Effector CD4-positive, alpha-beta T cell (primary cell): ENCODE measurements at places on chromosomes 5 and 9.

DNA sequence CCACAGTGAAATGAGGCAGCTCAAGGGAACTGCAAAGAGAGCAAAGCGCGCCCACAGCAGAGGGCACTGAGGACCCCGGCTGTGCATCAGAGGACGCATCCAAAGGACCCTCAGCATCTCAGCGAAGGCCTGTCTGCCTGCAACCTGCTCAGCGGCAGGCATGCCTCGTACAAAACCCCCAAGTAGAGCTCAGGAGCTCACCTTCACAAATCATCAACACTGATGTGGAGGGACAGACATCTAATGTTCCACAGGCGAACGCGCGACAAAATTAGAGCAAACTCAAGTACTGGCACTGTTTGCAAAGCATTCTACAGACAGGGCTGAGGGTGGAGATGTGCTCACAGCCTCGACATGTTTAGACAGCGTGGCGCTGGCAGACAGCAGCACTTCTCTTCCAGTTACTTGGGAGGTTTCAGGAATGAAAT is 81.0 kb downstream of the DCP2 start:
- DNase-seq: no peak

DNA sequence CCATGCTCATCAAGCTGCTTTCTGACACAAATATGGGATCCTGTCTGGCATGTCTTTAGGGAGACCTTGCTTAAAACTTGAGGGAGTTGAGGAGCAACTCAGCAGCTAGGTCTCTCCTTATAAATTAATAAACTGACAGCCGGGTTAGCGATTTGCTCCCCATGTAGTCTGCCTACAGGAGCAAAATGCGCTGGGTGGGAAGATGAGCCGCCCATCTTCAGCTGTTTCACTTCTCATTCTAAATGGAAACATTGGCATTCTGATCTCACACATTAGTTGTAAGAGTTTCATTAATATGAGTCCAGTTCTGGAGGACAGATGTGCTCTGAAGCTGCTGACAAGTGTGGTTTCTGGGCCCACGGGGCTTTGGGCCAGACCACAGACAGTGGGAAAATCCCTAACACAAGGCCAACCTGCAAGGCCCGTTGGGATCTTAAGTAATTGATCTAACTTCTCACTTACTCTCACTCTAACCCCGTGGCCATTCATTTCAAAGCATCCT is 197.0 kb downstream of the MCTP1 start:
- DNase-seq: no peak

DNA sequence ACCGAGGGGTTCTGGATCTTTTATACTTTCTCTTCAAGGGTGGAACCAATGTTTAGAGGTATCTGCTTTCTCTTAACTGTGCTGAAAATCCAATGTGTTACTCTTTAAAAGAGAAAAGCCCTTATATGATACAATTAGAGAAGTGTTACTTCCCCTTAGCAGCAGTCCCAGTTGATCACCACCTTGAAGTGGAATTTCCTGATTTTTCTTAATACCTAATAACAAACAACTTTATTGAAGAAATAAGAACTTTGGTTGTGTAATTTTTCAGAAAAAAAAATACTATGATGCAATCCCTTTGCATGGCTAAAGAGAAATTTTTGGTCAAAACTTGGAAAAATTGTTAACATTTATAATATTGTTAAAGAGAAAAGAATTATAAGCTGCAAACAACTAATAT is 24.7 kb downstream of the SLC1A3 start:
- DNase-seq: no peak

GRCh38 chr5:82349652-82350051 is 71.5 kb upstream of the RPS23 start:
- DNase-seq: peak; percentile 10

GRCh38 chr5:67512758-67513157 is 316.2 kb upstream of the CD180 start:
- DNase-seq: no peak

- no peak for DNase-seq
Observed at GRCh38 chr5:10331341-10331796, 22.1 kb upstream of the MARCHF6 start.

DNA sequence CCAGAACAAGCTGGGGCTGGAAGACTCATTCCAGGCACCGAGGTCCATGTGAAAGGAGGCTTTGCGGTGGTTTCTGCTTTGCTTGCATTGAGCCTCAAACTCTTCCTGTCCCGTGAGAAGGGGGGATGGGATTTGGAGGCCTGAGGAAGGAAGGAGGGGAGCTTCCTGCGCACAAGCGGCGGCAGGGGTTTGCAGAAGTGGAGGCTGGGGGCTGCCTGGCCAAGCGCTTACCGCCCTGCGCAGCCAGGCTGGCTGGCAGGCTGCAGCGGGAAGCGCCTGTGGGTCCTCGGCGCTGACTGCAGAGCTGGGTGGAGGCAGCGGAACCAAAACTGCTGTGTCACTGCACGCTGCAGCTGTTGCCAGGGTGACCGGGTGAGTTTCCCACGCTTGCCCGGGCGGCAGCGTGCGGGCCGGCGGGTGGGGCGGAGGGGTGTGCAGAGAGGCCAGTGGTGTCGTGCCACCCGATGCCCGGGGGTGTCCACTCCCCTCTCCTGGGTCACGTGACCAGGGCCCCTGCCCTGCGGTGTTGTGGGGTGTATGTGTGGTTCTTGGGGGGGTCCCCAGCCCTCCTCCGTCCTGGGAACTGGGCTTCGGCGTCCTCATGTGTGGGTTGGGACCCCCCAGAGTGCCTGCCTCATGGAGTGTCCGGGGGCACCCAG is 81.0 kb downstream of the RXRA start:
- peak; percentile 59 for DNase-seq

DNA sequence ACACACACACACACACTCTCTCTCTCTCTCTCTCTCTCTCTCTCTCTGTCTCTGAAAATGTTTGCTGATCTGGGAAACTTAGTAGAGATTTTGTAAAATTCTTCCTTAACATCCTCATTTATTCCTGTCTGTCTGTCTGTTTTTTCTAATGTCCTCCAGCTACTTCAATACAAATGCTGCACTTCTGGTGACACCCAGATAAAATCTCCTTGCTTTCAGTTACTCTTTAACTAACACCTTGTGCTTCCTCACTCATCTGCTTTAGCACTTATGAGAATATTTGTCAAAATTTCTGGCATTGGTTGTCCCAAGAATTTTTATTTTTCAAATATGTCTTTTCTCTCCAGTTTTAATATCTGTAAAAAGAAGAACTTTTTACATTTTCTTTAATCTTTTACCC is 35.0 kb upstream of the ARRDC3 start:
- DNase-seq: no peak

- DNase-seq: no peak
Observed at GRCh38 chr5:15683332-15683731, 183.4 kb downstream of the FBXL7 start.

GRCh38 chr5:81065492-81065891 is 105.3 kb downstream of the RASGRF2 start:
- no peak for DNase-seq

GRCh38 chr9:19114680-19115270 is 12.1 kb upstream of the HAUS6 start:
- DNase-seq: no peak

- DNase-seq: no peak
Observed at GRCh38 chr9:26264709-26265601, 586.7 kb upstream of the TUSC1 start.

DNA sequence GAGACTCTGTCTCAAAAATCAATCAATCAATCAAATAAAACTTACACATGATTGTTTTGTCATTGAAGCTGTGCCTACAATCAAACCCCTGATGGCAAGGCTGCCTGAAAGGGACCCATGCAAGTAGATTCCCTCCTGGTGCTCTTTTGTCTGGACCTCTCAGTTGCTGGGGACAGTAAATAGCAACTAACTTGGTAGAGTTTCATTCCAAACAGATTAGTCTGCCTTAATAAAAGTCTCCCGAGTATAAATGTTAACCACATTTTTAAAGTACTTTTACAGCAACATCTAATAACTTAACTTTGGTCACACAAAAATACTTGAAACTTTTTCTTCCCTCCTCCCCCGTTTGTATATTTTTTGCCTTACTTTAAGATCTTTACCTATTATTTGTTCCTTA is 105.5 kb downstream of the FEM1C start:
- DNase-seq: no peak

DNA sequence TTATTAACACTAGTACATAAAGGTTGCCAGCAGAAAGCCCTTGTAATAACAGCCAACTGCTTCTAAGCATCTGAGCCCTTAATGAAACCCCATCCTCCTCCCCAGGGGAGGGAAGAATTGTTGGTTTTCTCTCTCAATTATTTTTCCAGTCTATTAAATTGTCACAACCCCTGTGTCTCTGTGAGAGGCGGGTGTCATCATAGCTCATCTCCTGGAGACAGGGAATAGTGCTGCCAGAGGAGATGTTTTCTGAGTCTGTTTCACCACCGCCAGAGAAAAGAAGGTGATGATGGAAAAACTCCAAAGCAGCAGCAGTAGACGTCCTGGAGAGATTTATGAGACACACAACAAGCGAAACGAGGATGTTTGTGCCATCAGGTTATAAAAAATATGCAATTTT is 271.1 kb upstream of the NMUR2 start:
- no peak for DNase-seq

DNA sequence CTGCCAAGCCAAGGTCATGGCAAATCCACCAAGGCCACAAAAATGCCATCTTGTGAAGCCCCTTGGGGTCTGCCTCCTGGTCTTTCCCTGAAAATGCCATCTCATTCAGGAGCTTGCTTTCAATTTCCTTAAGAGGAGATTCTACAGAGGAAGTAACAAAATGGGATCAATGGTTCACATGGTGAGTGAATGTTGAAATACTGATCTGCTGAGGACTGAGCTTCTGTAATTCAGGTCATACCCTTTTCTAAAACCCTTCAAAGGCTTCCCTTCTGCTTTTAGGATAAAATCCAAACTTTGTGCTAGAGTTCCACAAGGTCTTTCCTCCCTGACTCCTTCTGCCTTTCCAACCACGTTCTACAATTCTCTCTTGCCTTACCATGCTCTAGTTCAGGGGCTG is 24.7 kb upstream of the NR3C1 start:
- no peak for DNase-seq

- no peak for DNase-seq
Observed at GRCh38 chr5:146112476-146112875, 7.1 kb upstream of the PLAC8L1 start.

- DNase-seq: no peak
Observed at GRCh38 chr9:137801023-137801319, 76.6 kb upstream of the CACNA1B start.

GRCh38 chr5:17713301-17713700 is 79.0 kb downstream of the TAF11L14 start:
- no peak for DNase-seq

GRCh38 chr5:174354571-174354970 is 309.1 kb downstream of the NSG2 start:
- no peak for DNase-seq

- no peak for DNase-seq
Observed at GRCh38 chr9:116320290-116320689, 166.7 kb downstream of the PAPPA start.

GRCh38 chr5:64765804-64766504 is 2.5 kb downstream of the SREK1IP1 start:
- DNase-seq: no peak

GRCh38 chr5:133967698-133968203 is 674 bp downstream of the C5orf15 start:
- no peak for DNase-seq

- no peak for DNase-seq
Observed at GRCh38 chr9:81621785-81622259, 67.5 kb downstream of the TLE1 start.

DNA sequence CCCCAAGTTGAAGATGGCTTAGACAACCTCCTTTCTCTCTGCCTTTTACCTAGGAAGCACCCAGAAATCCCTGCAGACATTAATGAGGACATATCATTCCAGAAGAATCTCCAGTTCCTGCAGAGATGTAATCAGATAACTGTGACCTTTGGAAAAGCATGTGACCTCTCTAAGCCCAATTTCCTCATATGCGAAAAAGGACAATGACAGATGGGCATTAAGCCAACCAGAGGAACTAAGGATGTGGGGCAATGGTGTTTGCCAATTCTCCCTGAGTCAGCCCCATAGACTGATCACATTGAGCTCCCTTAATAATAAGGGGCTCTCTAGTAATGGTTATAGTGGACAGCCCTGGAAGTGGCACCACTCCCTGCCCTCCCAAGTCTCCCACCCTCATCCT is 10.1 kb upstream of the FOXI1 start:
- no peak for DNase-seq
